ENCODE measurements at places on chromosomes 5 and 9.

DNA sequence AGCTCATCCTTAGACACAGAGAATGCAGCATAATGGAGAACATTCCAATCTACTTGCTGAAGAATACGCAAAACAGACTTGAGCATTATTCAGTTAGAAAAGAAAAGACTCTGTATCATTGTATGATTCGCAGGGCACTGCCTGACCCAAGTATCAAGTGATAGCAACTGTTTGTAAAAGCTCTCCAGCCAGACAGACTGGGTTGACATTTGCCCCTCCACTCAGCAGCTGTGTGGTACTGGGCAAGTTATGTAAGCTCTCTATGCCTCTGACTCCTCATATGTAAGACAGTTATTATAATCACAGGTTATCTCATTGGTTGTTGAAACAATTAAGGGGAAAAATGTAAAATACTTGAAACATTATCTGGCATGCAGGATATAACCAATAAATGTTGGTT is 505.0 kb downstream of the ELAVL2 start:
- no peak for DNase-seq

DNA sequence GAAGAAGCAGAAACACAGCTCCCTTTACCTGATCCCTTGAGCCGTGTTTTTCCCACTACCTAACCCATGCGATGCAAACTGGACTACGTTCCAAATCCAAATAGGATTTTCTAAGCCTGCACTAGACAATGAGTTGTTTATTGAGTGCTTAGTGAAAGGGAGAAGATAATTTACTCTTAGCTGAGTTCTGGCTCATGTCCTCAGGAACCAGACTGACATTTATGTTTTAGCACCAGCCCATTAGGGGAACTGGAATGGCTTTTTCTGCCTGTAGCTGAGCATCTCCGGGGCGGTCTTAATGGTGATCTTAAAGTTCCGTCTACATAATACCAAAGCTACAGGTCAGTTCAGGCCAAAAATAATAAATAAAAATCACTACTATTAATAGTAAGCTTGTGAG is 81.5 kb downstream of the SH3TC2 start:
- DNase-seq, result no peak

DNA sequence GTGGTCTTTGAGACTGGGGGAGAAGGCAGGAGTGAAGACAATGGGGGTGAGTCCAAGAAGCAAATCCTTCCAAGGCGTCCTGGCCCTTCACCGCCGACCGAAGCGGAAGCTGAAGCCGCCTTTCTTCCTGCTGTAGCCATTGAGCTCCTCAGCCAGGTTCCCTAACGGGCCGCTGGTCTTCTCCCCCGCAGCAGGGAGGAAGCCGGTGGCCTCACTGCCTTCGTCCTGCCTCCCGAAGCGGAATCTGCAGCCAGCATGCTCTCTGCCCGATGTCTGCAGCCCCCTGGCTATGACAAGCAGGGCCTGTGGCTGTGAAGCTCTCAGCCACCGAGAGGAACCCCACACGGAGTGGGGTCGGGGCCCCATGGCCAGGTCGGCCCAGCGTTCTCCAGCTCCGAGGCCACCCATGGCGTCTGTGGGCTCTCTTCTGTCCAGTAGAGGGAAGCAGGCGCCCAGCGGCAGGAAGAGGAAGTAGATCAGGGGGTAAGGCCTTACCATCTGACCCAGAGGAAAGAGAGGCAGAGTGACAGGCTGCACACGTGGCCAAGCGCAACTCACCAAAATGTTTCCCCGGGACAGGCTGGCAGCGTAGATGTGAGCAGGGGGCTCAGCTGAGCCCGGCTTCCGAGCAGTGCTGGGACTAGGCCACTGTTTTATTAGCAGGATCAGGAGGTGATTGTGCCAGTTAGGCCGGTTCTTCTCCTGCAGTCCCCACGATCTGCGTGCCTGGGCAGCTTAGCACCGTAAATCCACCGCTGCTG is 3.1 kb downstream of the QRFP start:
- no peak for DNase-seq

DNA sequence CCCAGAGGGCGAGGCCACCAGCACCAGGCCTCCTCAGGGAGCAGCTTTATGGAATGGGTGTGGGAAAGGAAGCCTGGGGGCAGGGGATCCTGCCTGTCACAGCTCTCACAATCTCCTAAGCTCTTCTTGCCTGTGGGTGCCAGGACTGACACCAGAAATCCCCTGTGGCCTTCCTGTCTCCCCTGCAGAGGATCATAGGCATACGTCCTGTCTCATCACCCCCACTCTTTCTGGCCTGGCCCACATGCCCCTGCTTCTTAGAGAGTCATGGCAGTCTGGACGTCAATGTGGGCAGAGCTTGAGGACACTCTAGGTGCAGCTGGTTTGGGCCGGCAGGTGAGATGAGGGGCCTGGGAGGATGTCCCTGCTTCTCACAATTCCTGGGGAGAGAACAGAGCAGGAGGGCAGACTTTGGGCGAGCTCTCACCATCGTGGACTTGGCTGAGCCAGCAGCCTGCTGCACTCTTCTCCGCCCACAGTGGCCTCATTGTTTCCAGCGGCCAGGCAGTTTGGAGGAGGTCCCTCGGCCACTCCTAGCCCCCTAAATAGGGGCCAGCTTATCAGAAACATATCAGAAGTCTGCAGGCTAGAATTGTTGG is 67.3 kb upstream of the ZFR start:
- no peak for DNase-seq

DNA sequence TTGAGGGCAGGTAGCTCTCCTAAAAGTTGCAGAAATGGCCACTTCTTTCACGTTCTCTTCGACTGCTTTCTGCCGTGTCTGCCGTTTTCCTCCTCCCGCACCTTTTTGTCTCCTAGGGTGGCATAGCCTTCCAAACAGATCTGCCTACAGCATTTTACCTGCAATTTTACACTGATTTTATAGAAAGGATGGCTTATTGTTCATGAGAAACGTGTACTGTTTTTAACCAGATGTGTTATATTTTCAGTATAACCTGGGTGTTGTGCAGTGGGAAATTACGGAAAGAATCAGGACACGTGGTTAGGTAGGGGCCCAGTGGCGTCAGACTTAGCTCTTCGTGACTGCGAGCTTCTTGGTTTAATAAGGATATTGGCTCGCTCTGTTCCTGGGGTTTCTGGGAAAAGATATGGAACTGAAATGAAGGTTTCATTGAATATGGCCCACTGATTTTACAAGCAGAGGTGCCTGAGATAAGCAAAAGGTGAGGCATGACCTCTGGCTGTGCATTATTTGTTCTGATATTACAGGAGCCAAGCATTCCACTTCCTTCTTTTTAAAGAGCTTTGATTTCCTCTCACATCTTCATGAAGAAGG is 43.7 kb upstream of the PRSS3 start:
- DNase-seq, result no peak

GRCh38 chr5:163309914-163310313 is 127.5 kb upstream of the CCNG1 start:
- DNase-seq, result no peak

GRCh38 chr5:9126490-9126889 is 419.4 kb downstream of the SEMA5A start:
- no peak for DNase-seq

DNA sequence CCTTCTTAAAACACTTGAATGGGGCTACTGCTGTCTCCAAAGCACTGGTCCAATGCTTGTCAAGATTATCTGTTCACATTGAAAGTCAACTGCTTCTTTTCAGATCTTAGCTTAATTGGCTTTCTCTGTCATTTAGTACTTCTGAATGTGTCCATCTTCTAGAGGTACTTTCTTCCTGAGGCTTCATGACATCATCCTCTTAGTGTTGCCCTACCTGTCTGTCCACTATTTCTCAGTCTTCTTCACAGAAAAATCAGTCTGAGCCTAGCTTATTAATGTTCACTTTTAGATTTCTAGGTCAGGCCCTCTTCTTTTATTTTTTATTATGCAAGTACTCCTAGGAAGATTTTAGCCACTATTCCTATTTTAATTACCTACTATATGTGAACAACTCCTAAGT is 899.9 kb downstream of the DTWD2 start:
- no peak for DNase-seq

DNA sequence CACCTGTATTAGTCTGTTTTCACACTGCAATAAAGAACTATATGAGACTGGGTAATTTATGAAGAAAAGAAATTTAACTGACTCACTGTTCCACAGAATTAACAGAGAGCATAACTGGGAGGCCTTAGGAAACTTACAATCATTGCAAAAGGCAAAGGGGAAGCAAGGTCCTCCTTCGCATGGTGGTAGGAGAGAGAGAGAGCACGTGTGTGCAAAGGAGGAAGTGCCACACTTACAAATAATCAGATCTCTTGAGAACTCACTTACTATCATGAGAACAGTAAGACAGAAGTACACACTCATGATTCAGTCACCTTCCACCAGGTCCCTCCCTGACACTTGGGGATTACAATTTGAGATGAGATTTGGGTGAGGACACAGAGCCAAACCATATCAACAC is 258.7 kb downstream of the TRIM32 start:
- no peak for DNase-seq
